Endodermal cell (in vitro differentiated cells): ENCODE measurements at places on chromosomes 5 and 9. TPM values are rescaled to one million over a fixed set of nuclear protein-coding genes. Genes with fewer than 3 reads are reported as not detected.

GRCh38 chr5:53481159-53481886, 894 bp downstream of the FST start:
- no peak for DNase-seq

DNA sequence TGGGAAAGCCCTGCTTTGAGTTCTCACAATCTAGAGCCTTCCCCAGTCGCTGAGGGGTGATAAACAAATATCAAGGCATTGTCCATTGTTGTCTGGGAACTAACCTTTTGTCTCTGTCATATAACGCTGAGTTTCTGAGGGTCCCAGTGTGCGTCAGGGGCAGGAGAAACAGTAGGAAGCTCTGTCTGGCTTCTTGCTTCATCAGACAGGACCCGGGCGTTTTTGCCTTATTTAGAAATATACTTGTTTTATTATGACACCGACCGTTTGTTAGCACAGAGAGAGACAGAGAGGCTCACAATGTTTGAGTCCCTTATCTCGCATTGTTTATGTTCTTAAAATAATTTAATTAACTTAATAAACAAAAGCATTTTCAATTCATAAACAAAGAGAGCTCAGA, 204.9 kb upstream of the GAS1 start:
- no peak for DNase-seq

Gene ANXA2R
- 0.27 to 1.1 TPM (median 0.73 TPM) in 3 replicates for total RNA-seq

DNA sequence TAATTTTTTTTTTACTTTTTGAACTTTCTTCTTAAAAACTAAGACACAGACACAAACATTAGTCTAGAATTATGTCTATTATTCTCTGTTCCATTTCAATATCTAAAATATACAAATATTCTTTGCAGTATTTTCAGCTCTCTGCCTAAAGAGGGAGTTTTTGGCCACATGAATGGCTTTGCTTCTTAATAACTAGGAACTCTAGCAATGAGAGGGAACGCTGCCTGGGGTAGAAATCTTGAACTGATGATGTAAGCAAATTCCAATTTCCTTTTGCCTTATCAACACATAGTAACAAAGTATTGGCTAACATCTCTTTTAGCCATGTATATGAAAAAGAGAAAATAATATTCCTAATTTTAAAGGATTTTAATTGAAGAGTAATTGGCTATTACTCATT, 51.9 kb downstream of the SLC25A46 start:
- no peak for DNase-seq

DNA sequence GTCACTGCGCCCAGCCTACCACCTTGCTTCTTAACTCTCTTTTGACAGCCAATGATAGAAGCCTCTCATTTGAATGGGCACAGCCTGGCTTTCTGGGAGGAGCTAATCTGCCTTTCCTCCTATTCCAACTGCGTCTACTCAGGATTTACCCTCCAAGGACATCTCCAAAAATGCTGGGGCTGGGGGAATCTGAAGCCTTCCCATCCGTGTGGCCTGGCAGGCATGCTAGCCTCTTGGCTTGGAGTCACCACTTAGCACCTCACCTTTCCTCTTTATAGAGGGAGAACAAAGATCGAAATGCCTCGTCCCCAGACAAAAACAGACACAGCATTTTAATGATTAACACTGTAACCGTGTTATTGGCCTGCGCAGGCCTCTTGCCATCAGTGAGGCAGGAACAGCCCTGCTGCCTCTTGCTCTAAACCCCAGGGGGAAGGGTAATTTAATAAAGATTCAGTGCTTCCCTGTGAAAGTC, 108.2 kb upstream of the KLF4 start:
- no peak for DNase-seq
